K562 (cell line): ENCODE measurements at places on chromosomes 7 and 10. TPM values are rescaled to one million over a fixed set of nuclear protein-coding genes. Genes with fewer than 3 reads are reported as not detected.
A peak's percentile ranks its signal among the peaks of the same experiment; 100 is the strongest.

DNA sequence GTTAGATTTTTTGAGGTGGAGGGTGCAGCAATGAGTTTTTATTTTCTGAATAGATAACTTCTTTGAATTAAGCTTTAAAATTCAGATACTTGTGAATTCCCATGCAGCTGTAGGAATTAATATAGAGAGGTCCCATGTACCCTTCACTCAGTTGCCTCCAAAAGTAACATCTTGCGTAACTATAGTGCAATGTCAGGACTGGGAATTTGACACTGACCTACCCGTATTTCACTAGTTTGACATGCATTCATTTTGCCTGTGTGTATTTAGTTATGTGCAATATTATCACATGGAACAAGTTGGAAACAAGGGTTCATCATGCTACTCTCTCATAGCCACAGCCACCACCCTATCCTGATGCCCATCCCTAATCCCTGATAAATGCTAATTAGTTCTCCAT is 147.1 kb upstream of the IGFBP3 start:
- H3K4me1 ChIP-seq: no peaks in the 10 kb centered on the region

DNA sequence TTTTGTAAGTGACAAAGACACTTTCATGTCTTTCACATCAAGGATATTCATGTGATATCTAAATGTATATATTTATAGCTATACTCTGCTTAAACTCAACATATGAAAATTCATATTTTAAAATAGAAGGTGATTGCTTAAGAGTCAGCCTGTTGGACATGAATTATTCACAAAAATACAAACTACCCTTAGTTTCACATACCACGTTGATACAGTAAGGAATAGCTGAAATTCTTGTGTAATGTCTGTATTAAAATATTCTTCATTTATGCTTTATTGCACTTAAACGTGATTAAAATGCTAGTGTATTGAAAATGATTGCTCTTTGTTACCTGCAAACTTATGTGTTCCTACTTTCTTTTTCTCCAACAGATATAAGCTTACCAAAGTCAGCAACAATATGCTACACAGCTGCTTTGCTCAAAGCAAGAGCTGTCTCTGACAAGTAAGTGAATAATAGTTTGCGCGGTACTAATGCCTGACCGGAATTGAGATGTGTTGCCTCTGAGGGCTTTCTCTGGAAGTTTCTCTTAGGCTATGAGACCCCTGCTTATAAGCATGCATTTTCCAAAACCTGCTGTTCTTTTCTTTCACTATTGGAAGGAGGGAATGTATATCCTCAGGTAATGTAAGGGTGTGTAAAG is 133.8 kb downstream of the WNT2 start:
- peaks cover 47% of the 10 kb centered on the region for H3K36me3 ChIP-seq
- no peak overlapping the region for H3K27ac ChIP-seq
- DNase-seq: no peak
- H3K4me3 ChIP-seq: no peak overlapping the region
- H3K27me3 ChIP-seq: no peaks in the 10 kb centered on the region
- peaks cover 12% of the 10 kb centered on the region; the same call in 2 of the 3 replicates for H3K4me1 ChIP-seq

DNA sequence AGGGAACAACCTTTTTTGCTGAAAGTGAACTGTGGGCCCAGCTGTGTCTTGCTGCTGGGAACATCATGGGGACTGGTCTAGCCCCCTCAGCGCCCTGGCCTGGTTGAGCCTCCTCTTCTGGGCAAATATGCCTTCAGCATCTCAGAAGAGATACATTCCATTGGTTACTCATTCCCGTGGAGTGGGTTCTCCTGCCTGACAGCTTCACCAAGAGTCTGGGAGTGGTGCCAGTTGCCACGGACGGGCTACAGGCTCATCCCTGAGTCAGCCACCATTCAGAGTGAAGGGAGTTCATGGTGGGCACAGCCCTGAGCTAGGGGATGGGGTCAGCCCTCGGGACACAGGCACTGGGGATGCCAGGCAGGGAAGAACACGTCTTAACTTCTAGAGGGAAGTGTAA is 81.9 kb downstream of the RAMP3 start:
- no peak overlapping the region for H3K27ac ChIP-seq
- H3K36me3 ChIP-seq: no peaks in the 10 kb centered on the region
- no peak for DNase-seq
- peaks cover 11% of the 10 kb centered on the region; the same call in 1 of the 2 replicates for H3K4me1 ChIP-seq
- peaks cover 9% of the 10 kb centered on the region; the same call in 1 of the 3 replicates for H3K27me3 ChIP-seq
- H3K4me3 ChIP-seq: no peak overlapping the region

TDRD1 gene
- total RNA-seq: not detected in 2 replicates

TET1 gene
- total RNA-seq: 20.6 and 21.3 TPM in 2 replicates

- H3K36me3 ChIP-seq: no peaks in the 10 kb centered on the region
- DNase-seq: peak; percentile 87
- H3K4me3 ChIP-seq: no peak overlapping the region
- H3K27ac ChIP-seq: no peak overlapping the region
Observed at GRCh38 chr7:2709553-2710285, 21.7 kb downstream of the AMZ1 start.

TMEM196 gene
- total RNA-seq: not detected in 2 replicates

SP4 gene
- total RNA-seq: 4.9 and 5.8 TPM in 2 replicates

SLC18A3 gene
- not detected in 2 replicates for total RNA-seq

GRCh38 chr7:98994046-98994944 is 116.0 kb downstream of the TRRAP start:
- H3K36me3 ChIP-seq: peaks cover 92% of the 10 kb centered on the region
- H3K4me3 ChIP-seq: no peak overlapping the region
- no peak overlapping the region for H3K27ac ChIP-seq
- no peaks in the 10 kb centered on the region for H3K27me3 ChIP-seq
- no peaks in the 10 kb centered on the region for H3K4me1 ChIP-seq
- no peak for DNase-seq

PDE6C gene
- not detected in 2 replicates for total RNA-seq

GRCh38 chr10:109591601-109592000 is 331.7 kb downstream of the XPNPEP1 start:
- no peaks in the 10 kb centered on the region for H3K27me3 ChIP-seq
- H3K4me1 ChIP-seq: no peaks in the 10 kb centered on the region
- no peak overlapping the region for H3K27ac ChIP-seq
- H3K36me3 ChIP-seq: no peaks in the 10 kb centered on the region
- DNase-seq: no peak

- H3K27ac ChIP-seq: no peak overlapping the region
- DNase-seq: peak; percentile 16
- no peaks in the 10 kb centered on the region for H3K27me3 ChIP-seq
- H3K4me3 ChIP-seq: no peak overlapping the region
Observed at GRCh38 chr10:67666416-67667034, 29.5 kb downstream of the CTNNA3 start.

NEBL gene
- 10.0 and 12.5 TPM in 2 replicates for total RNA-seq

MYOZ1 gene
- not detected in 2 replicates for total RNA-seq

SEMA4G gene
- total RNA-seq: 4.1 and 4.2 TPM in 2 replicates

GRCh38 chr7:151132461-151133205 is 34.9 kb downstream of the GBX1 start:
- DNase-seq: no peak
- peaks cover 21% of the 10 kb centered on the region; the same call in 1 of the 2 replicates for H3K4me1 ChIP-seq
- no peak overlapping the region for H3K27ac ChIP-seq
- H3K27me3 ChIP-seq: no peaks in the 10 kb centered on the region
- H3K4me3 ChIP-seq: no peak overlapping the region

SCART1 gene
- total RNA-seq: 4.4 and 5.5 TPM in 2 replicates

- no peaks in the 10 kb centered on the region for H3K36me3 ChIP-seq
- no peaks in the 10 kb centered on the region for H3K27me3 ChIP-seq
- H3K4me1 ChIP-seq: no peaks in the 10 kb centered on the region; the same call in 1 of the 3 replicates
- H3K4me3 ChIP-seq: no peak overlapping the region
Observed at GRCh38 chr10:88064608-88065382, 201.4 kb downstream of the PTEN start.

GPC2 gene
- total RNA-seq: 4.7 and 5.1 TPM in 2 replicates
